Activated CD4-positive, alpha-beta memory T cell treated with anti-CD3 and anti-CD28 coated beads for 36 hours (primary cell): ENCODE measurements at places on chromosomes 2 and 18.

DNA sequence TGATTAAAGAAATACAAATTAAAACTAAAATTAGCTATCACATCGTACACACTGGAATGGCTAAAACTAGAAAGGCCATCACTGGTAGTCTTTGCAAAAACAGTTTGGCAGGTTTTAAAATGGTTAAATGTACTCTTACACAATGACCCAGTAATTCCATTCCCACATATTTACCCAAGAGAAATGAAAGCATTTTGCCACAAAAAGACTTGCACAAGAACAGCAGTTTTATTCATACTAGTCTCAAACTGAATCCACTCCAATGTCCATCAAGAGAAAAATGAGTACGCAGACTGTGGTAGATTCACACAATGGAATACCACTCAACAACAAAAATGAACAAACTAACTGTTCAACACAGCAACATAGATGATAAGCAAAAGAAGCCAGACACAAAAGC, 29.1 kb downstream of the SP140L start:
- H3K27me3 ChIP-seq: no peaks in the 10 kb centered on the region
- peaks cover 36% of the 10 kb centered on the region for H3K36me3 ChIP-seq
- peaks cover 27% of the 10 kb centered on the region for H3K4me1 ChIP-seq
- H3K4me3 ChIP-seq: no peak overlapping the region
- H3K27ac ChIP-seq: no peak overlapping the region

DNA sequence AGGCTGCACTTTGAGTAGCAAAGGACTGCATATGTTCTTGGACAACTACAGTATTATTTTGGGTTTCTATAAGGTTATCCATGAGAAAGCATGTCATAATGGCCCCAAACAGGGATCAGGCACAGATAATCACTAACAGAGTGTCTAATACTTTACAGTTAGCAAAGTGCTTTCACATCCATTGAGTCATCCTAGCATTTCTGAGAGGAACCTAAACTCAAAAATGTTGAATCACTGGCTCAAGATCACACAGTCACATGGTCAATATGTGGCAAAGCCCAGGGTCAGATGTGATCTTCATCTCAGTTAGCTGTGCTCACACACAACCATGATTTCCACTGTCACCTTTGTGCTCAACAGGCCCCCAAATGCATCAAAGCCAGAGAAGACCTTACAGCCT, 156.1 kb upstream of the VRK2 start:
- no peak overlapping the region for H3K4me3 ChIP-seq
- no peak for DNase-seq
- no peaks in the 10 kb centered on the region for H3K36me3 ChIP-seq
- no peak overlapping the region for H3K27ac ChIP-seq
- H3K4me1 ChIP-seq: peaks cover 2% of the 10 kb centered on the region
- H3K27me3 ChIP-seq: no peaks in the 10 kb centered on the region

DNA sequence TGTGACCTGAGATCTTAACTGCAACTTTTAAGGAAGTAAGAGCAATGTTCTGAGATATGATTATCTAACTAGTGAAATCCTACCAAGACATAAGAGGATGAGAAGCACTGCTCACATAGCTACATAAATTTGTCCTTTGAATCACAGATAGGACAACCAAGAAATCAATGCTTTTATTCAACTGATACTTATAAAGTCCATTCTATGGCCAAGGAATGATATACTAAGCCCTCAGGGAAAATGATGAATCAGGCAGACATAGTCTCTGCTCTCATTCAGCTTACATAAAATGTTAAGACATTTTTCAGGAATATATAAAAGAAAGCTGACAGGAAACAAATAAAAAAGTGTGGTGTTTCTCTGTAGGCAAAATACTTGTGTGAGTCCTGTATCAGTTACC, 39.1 kb downstream of the PGAP1 start:
- no peaks in the 10 kb centered on the region for H3K27me3 ChIP-seq
- no peak overlapping the region for H3K4me3 ChIP-seq
- DNase-seq: no peak
- H3K36me3 ChIP-seq: peaks cover 51% of the 10 kb centered on the region
- H3K27ac ChIP-seq: no peak overlapping the region

GRCh38 chr2:8522687-8523086, 159.2 kb upstream of the ID2 start:
- no peak for DNase-seq
- H3K27ac ChIP-seq: peak overlapping the region; percentile 30

DNA sequence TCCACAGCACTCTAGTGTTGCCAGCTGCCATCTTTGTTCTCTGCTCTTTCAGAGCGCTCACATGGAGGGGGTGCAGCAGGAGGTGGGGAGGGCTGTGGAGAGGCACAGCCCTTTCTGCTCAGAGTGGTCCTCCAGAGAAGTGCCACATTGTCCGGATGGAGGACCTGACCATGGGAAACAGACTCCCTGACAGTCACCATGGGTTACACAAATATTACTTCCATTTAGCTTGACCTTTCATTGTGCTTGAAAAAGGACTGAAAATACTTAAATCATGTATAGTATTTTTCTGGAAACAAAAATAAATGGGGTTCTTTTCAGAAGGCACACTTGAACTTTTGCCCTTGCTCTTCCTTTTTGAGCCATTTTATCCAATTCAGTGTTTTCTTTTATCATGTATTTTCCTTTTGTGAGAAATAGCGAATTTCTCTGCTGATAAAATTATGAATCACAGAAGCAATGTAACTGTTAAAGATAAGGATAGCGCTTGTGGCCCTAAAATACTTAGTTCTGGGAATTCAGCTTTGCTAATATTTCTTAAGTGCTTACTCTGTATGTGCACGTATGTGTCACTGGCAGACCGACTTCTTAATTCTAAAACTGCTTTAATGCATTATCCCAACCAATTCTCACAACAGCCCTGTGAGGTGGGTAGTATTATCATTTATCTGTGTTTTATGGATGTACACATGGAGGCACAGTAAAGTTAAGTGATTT, 34.2 kb downstream of the SPATS2L start:
- H3K27ac ChIP-seq: no peak overlapping the region
- no peaks in the 10 kb centered on the region for H3K27me3 ChIP-seq
- peaks cover 3% of the 10 kb centered on the region for H3K4me1 ChIP-seq

GRCh38 chr18:49819823-49820671, 6.7 kb upstream of the ACAA2 start:
- H3K36me3 ChIP-seq: peaks cover 10% of the 10 kb centered on the region
- peak; percentile 55 for DNase-seq
- no peaks in the 10 kb centered on the region for H3K27me3 ChIP-seq
- H3K27ac ChIP-seq: peak overlapping the region; percentile 57
- H3K4me1 ChIP-seq: peaks cover 58% of the 10 kb centered on the region
- H3K4me3 ChIP-seq: peak overlapping the region; percentile 48

DNA sequence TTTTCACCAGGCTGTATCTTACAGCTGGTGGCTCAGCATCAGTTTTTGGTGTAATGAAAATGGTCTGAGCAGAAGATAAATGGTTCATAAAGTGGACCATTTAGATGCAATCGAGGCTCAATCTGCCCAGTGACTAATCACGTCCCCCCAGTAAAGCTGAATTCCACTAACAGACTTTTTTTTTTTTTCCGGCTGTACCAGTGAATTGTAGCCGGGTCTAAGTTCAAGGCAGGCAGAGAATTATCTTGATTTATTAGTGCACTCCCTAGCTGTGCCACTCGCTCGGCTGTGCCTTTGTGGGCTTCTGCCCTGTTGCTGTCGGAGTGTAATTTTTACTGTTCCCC, 215.1 kb upstream of the POU3F3 start:
- no peaks in the 10 kb centered on the region for H3K27me3 ChIP-seq
- H3K4me1 ChIP-seq: no peaks in the 10 kb centered on the region

- H3K4me3 ChIP-seq: no peak overlapping the region
- peak; percentile 76 for DNase-seq
- peaks cover 14% of the 10 kb centered on the region for H3K27me3 ChIP-seq
- peaks cover 6% of the 10 kb centered on the region for H3K4me1 ChIP-seq
Observed at GRCh38 chr2:175203621-175204496, 22.3 kb upstream of the ATP5MC3 start.

DNA sequence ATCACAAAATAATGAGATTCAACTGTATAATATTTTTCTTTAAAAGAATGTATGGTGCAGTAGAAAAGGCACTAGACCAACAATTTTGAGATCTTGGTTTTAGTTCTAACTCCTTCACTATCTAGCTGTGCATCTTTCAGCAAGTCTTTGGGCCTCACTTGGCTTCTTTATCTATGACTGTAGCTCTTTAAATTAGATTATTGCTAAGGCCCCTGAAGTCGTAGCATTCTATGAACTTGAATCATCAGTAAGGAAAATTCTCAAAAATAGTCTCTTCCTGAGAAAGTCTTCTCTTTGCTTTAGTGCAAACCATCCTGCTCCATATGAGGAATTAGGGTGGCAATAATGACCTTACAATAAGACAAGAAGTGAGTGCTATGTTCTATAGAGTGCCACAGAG, 140.4 kb downstream of the FTCDNL1 start:
- DNase-seq: no peak
- H3K27ac ChIP-seq: no peak overlapping the region
- H3K4me3 ChIP-seq: no peak overlapping the region
- H3K4me1 ChIP-seq: no peaks in the 10 kb centered on the region

GRCh38 chr18:9740071-9740470, 32.0 kb downstream of the RAB31 start:
- H3K27ac ChIP-seq: no peak overlapping the region
- H3K36me3 ChIP-seq: no peaks in the 10 kb centered on the region
- H3K4me3 ChIP-seq: no peak overlapping the region
- no peak for DNase-seq
- peaks cover 32% of the 10 kb centered on the region for H3K27me3 ChIP-seq

DNA sequence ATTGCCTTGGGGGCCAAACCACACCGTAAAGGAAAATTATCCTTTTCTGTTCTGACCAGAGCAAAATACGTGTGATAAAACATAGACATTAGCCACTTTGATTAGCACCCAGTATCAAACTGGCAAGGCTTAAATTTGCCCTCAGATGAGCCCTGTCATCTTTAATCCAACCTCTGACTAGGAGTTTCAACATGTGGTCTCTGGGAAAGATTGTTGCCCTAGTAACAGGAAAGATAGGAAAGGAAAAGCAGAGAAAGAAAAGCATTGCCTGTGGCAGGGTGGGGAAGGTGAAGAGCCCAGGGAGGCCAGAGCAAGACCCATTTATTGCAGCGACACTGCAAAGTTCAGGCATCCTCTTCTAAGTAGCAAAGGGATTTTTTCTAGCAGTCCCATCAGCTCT, 181.5 kb upstream of the SCN7A start:
- H3K4me1 ChIP-seq: no peaks in the 10 kb centered on the region
- no peaks in the 10 kb centered on the region for H3K27me3 ChIP-seq
- H3K4me3 ChIP-seq: no peak overlapping the region
- no peaks in the 10 kb centered on the region for H3K36me3 ChIP-seq

DNA sequence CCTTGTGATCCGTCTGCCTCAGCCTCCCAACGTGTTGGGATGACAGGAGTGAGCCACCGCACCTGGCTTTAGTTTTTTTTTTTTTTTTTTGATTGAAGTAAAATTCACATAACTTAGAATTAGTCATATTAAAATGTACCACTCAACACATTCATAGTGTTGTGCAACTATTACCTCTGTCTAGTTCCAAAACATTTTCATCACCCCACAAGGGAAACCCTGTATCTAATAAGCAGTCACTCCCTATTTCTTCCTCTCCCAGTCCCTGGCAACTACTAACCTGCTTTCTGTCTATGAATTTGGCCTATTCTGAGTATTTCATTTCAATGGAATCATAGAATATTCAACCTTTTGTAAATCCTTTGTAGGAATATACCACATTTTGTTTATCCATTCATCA, 123.9 kb upstream of the FAM117B start:
- no peak overlapping the region for H3K27ac ChIP-seq
- no peaks in the 10 kb centered on the region for H3K36me3 ChIP-seq

- DNase-seq: no peak
- H3K4me3 ChIP-seq: no peak overlapping the region
- H3K4me1 ChIP-seq: no peaks in the 10 kb centered on the region
- H3K27ac ChIP-seq: no peak overlapping the region
- H3K36me3 ChIP-seq: no peaks in the 10 kb centered on the region
Observed at GRCh38 chr2:3076848-3077642, 300.6 kb downstream of the EIPR1 start.

DNA sequence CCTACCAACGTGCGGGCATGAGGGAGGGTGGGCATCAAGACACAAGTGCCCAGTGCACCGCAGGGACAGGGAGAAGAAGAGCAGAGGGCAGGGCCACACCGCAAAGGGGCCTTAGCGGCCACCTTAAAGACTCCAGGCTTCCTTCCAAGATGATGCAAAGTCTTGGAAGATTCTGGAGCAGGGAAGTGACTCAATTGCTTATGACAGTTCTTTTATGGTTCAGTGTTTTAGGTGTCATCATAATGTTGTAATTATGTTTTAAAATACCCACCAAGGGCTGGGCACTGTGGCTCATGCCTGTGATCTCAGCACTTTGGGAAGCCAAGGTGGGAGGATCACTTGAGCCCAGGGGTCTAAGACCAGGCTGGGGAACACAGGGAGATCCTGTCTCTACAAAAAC, 44.5 kb upstream of the SEMA4C start:
- peak overlapping the region; percentile 73 for H3K27ac ChIP-seq
- H3K4me1 ChIP-seq: peaks cover 52% of the 10 kb centered on the region
- no peak for DNase-seq
- H3K4me3 ChIP-seq: peak overlapping the region; percentile 56
- no peaks in the 10 kb centered on the region for H3K27me3 ChIP-seq
- peaks cover 7% of the 10 kb centered on the region for H3K36me3 ChIP-seq

DNA sequence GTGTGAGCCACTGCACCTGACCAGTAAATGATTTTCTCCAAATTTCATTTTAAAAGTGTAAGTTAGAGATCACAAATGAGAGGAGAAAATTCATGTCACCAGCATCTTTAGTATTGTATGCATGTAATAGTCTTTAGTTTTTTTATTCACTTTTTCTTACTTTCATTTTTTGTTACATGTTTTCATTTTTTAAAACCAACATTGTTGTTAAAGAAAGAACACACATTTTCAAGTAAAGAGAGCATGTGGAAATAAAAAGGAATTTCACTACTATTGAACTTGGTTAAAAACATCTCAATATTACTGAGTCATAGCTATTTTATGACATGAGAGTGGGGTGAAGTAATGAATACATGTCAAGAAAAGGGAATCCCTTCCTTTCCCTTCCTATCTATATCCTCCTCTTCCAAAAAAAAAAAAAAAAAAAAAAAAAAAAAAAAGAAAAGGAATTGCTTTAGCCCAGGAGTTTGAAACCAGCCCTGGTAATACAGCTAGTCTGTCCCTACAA, 29.1 kb upstream of the PMAIP1 start:
- H3K4me1 ChIP-seq: peaks cover 3% of the 10 kb centered on the region
- no peak overlapping the region for H3K4me3 ChIP-seq
- H3K27ac ChIP-seq: no peak overlapping the region
- peaks cover 3% of the 10 kb centered on the region for H3K27me3 ChIP-seq
- no peaks in the 10 kb centered on the region for H3K36me3 ChIP-seq

GRCh38 chr2:98805412-98806171, 74.7 kb upstream of the MGAT4A start:
- H3K4me1 ChIP-seq: peaks cover 9% of the 10 kb centered on the region
- DNase-seq: no peak
- no peak overlapping the region for H3K27ac ChIP-seq
- H3K36me3 ChIP-seq: no peaks in the 10 kb centered on the region

DNA sequence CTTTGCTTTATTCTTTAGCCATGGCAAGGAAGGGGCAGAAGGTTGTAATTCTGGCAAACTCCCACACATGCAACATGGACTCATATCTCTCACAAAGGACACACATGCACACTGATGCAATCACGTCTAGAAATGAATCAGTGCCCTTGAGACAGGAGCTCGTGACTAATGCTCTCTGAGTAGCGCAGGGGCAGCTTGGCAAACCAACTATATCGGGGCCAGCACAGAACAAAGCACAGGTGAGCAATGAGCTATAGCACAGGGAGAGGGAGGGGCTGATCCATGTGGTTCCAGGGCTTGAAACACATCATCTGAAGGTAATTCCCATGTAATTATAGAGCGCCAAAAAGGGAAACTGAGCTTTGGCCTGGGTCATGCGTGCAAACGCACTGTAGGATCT, 165.2 kb upstream of the KLF7 start:
- peak; percentile 86 for DNase-seq
- H3K27ac ChIP-seq: peak overlapping the region; percentile 98

- no peak for DNase-seq
- H3K4me1 ChIP-seq: peaks cover 7% of the 10 kb centered on the region
- no peak overlapping the region for H3K4me3 ChIP-seq
Observed at GRCh38 chr18:54242327-54242726, 17.9 kb upstream of the MBD2 start.
